ENCODE measurements at places on chromosomes 2 and 18. TPM values are rescaled to one million over a fixed set of nuclear protein-coding genes. Genes with fewer than 3 reads are reported as not detected.

- no peak for DNase-seq
Measured at GRCh38 chr2:159298967-159299366, 12.5 kb upstream of the WDSUB1 start.

DNA sequence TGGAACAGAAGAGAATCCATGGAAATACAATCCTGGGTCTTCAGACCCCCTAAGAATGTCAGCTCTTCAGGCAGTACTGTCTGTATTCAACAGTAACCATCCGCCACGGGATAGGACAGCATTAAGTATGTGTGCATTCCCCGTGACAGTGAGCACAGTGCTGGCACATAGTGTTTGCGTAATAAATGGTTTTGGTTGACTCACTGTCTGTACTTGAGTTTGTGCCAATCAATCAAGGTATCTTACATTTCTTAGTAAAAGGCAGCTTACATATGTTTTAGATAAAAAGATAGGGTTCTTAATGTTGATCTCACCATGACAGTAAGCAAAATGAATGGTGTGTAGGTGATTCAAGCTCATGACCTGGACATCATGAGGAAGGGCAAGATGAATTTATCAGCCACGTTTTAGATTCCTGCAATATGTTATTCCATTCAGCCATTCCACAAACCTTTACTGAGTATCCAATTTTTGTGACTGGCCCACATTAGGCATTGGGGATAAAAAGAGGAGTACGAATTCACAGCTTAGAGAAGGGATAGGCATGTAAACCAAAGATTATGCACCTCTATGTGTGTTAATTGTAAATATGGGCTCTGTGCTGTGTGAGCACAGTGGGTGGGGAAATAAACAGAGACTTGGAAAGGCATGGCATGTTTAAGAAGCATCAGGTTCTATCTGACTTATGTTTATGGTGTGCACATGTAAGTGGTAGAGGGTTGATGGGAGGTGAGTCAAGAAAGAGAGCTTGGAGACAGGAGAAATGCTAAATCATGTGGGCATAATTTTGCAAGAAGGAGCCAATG lies 258.8 kb downstream of the SLC8A1 start:
- DNase-seq = no peak

- peak; percentile 54 for DNase-seq
Measured at GRCh38 chr2:238160206-238161129, 1.7 kb downstream of the ERFE start.

DNA sequence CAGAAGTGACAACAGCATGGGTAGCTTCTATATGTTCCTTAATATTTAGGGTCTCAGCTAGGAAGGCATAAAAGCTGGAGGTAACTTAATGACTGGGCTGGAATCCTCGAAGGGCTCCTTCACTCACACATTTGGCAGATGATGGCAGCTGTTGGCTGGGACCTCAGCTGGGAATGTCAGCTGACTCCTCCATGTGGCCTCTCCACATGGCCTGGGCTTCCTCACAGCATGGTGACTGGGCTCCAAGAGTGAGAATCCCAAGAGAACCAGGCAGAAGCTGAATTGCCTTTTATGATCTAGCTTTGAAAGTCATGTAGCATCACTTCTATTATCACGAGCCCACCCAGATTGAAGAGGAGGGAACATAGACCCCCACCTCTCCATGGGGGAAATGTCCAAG lies 54.9 kb downstream of the TET3 start:
- DNase-seq = no peak

- DNase-seq = no peak
Measured at GRCh38 chr2:57516698-57517340, 529.8 kb upstream of the VRK2 start.

Gene CDH7
- total RNA-seq = not detected

Gene FKBP1B
- total RNA-seq = 3.1 TPM

Gene LHCGR
- 0.11 TPM for total RNA-seq

Gene PRSS56
- total RNA-seq = 0.11 TPM
